ENCODE measurements at places on chromosomes 12 and 14.
A peak's percentile ranks its signal among the peaks of the same experiment; 100 is the strongest.

DNA sequence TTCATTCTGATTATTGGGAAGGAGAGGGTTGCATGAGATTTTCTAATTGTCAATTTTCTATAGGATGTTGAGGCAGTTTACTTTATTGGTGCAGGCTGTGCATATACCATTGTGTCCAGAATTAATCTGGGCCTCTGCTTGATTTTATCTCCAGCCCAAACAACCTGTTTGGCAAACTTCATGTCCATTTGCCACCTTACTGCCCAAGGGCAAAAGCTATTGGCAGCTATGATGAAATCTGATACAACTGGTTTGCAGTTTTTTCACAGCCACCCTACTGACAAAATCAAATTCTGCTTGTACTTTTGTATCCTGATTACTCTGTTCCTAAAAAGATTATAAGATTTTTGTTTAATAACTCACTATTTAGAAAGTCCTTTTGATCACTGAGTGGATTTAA lies 789.2 kb upstream of the FBXO33 start:
- DNase-seq, result no peak

DNA sequence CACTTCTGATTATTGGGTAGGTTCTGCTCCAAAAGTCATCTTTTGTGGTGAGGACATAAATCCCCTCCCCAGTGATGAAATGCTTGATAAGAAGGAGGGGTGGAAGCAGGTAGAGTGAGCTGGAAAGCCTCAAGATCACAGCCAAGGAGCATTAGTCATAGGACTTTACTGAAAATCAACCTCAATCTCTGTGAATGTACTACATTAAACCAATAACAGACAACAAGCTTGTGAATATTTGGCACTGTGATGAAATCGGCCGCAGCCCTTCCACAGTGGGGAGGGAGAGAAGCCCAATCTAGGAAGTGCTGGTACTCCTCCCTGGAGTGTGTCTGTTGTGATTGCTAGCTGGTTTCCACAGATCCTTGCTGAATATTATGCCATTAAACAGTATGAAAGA lies 41.2 kb upstream of the PTCSC3 start:
- DNase-seq, result no peak

- DNase-seq, result no peak
These were observed 31.5 kb upstream of the CACNA2D4 start for GRCh38 chr12:1949771-1950470.

- peak; percentile 67 for DNase-seq
These were observed 1.6 kb downstream of the PHLDA1 start for GRCh38 chr12:76029982-76030340.

GRCh38 chr12:113130457-113131135 lies 5.0 kb downstream of the RASAL1 start:
- DNase-seq, result no peak

DNA sequence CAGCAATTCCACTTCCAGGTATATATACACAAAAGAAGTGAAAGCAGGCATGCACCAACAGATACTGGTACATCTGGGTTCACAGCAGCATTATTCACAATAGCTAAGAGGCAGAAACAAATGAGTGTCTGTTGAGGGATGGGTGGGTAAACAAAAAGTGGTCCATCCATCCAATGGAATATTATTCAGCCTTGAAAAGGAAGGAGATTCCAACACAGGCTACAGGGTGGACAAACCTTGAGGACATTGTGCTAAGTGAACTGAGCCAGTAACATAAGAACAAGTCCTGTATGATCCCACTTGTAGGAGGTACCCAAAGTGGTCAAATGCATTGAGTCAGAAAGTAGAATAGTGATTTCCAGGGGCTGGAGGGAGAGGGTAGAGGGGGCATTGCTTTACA lies 27.6 kb upstream of the BEGAIN start:
- no peak for DNase-seq

GRCh38 chr12:105047308-105047707 lies 37.0 kb downstream of the ALDH1L2 start:
- DNase-seq, result peak; percentile 9

DNA sequence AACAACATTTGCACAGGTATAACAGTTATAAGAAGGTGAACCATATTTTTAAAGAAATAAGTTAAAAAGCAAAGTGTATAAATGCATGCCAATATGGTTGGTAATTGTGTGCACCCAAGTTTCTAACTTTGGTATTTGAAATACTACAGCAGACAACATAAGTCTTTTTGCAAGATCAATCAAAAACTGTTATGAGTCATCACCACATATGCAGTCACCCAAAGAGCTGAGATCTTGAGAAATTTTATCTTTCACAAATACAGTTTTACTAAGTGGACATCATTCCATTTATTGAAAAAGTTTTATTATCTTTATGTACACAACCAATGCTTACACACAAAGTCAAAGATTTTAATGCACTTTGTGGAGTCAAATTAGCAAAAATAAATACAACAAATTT lies 7.0 kb upstream of the ACSS3 start:
- DNase-seq, result no peak

- DNase-seq, result no peak
These were observed 543 bp upstream of the GLIPR1 start for GRCh38 chr12:75479963-75480461.

DNA sequence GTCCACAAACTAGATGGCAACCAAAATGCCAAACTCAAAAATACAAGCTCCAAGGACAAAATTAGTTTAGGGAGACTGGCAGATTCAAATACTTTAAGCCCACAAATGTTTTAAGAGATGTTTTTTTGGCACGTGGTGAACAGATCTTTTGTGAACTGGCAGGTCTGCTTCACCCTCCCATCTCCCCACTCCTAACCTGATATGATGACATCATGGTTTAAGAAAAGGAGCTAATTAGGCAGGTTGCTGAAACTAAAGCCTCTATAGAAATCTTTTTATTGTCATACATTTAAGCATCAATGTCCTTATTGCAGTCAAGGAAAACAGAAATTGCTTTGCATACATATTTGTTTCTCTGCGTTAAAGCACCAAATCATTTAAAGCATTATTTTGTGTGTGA lies 5.8 kb downstream of the LRIG3 start:
- no peak for DNase-seq

GRCh38 chr12:112792301-112792700 lies 753 bp downstream of the RPH3A start:
- DNase-seq, result no peak

DNA sequence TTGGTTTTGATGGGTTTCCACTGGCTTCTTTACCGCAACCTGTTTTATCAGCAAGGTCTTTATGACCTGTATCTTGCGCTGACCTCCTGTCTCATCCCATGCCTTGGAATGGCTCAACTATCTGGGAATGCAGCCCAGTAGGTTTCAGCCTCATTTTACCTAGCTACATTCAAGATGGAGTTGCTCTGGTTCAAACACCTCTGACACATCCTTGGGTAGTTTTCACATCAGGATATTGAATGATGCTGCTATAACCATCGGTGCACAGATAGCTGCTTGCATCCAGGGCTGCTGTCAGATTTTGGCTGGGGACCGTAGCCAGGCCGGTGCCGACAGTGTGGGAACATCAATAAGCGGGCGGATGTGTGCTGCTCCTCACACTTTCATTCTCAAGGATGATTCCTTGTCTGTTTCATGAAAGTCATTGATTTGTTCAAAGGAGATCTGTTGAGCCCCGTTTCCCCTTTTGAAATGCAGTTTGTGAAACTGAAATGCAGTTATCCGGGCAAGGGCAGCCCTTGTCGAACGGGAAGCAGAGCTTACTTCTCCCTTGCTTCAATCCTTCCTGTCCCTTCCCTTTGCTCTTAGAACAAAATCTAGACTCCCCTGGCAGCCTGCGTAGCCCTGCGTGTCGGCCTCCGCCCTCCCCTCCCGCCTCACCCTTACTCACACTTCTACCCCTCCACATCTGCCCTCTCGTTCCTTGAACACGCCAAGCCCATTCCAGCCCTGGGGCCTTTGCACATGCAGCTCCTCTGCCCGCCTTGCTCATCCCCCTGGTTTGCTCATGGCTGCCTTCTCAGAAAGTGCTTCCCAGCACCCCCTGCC lies 49.2 kb upstream of the NCOR2 start:
- DNase-seq, result peak; percentile 62

DNA sequence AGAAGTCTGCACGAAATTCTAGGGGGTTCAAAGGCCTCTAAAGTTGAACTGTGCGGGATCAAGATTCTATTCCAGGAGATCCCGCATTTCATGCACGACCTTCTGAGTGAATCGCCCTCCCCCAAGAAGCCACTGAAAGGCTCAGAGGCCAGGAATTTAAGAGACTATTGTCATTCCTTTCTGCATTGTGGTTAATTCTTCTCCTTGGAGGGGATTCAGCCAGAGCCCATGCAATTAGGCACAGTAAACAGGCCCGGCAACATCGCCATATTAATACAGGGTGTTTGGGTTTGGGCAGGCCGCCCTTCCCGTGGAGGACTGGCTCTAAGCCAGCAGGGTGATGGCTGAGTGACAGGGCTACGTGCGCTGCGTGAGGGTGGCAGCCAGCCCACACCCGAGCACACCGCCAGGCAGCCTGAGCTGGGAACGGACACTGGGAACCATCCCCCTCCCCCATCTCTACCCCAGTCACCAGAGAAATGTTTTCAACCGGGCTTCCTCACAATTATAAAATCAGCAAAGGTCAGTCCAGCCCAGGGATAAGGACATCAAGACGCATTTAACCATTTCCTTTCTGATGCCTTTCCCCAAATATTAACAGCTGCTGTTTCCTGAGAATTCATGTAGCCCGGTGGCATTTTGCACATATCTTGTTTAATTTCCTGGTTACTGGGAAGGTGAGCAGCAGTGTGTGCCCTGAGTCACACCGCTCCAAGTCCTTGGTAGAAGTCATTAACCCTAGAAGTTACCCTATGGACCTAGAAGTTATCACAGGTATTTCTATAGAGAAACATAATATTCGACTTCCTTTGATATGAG lies 12.5 kb downstream of the EGLN3 start:
- no peak for DNase-seq

- DNase-seq, result no peak
These were observed 468.4 kb upstream of the RGS6 start for GRCh38 chr14:71463807-71464206.

- DNase-seq, result peak; percentile 34
These were observed 28.8 kb downstream of the YEATS4 start for GRCh38 chr12:69388371-69388770.

DNA sequence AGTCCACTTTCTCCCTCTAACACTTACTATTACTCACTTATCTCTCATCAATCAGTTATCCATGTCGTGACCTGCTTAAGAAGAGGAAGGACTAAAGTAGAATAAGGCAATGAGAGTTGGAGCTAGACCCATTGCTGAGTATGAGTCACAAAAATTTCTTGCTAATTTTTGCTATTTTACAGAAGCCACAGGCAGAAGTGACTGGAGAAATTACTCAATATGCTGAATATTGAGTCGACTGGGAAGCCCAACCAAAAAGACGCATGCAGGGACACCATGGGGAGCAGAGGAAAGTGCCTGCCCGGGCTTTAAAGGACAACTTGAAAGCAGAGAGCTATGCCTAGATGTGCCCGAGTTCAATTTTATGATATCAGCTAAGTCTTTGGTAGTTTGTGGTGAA lies 115.4 kb upstream of the FOXG1 start:
- no peak for DNase-seq

- no peak for DNase-seq
These were observed 91.6 kb upstream of the VRK1 start for GRCh38 chr14:96705422-96706092.

DNA sequence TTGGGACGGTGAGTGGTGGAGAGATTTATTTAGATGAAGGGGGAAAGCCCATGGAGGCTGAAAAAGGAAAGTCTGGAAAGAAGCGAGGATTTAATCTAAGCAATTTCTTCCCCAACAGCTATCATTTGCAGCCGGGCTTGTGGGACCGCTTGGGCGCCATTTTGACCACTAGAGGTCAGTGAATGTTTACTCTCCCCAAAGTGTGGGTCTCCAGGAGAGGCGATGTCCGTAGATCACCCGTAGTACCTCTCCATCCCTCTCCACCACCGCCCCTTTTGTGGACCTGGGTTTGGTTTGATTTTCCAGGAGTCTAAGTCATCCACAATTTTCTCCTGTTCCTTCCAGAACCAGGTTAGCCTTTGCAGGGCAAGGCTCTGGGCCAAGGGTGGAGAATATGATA lies 91.2 kb upstream of the PARP11 start:
- peak; percentile 14 for DNase-seq

- no peak for DNase-seq
These were observed 211.1 kb downstream of the CACNA1C start for GRCh38 chr12:2263901-2264300.

GRCh38 chr14:89870316-89870715 lies 84.2 kb downstream of the EFCAB11 start:
- no peak for DNase-seq

DNA sequence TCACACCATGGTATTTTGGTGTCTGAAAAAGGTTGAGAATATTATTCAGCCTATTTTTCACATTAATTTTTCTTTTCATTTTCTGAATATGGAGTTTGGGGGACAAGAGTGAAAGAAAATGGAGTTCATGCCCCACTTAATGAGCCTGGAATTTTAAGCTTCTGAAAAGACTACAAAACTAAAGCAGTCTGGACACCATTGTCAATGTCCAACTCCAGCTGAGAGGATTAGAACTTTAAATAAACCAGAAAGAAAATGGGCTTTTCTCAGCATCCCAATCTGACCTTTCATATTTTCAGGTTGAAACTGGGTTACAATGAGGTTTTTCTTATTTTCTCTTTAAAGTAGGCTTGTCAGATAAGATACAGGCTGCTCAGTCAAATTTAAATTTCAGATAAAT lies 207.7 kb downstream of the SLC6A15 start:
- no peak for DNase-seq

DNA sequence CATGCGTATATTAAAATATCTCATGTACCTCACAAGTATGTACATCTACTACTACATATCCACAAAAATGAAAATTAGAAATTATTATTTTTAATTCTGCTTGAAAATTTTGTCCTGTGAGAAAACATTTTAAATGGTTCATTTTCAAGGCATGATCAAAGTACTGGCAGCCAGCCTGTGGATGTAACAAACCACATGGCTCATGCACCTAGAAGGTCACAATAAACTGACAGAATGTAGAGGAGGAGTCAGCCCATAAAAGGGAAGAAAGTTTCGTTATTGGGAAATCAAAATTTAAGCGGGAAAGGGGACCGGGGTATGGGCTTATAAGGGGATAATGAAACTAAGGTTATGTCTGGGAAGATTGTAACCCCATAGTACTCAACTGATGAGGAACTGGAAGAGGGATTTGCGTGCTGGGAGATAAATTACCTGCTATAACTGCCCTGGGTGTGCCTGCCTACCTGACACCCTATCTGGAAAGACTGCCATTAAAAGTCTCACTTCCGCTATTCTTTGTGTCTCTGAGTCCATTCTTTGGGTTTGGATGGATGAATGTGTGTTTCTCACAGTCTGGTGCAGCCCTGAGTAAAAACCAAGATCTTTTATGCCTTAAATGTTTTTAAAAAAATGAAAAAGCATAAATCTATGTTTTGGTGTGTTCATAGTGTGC lies 62.2 kb upstream of the PCED1B start:
- no peak for DNase-seq

DNA sequence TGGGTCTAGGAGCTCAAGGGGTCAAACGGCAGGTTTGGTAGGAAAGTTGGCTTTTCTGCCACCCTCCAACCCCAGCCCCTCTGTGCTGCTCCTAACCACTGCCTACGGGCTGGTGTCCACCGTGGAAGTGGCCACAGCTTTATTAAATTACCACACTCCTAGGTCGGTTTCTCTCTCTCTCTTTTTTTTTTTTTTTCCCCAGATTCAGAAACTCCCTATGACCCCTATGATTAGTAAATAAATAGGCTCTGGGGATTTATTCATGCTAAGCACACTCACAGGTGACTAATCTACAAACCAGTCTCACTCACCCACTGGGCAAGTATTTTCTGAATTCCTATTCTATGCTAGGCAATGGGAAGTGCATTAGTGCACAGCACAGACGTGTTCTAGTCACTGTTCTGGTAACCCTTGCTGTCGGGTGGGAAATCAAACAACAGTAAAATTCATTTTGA lies 8.7 kb upstream of the DDX47 start:
- no peak for DNase-seq

GRCh38 chr14:38187528-38187927 lies 20.2 kb upstream of the SSTR1 start:
- DNase-seq, result no peak
